ENCODE measurements at places on chromosomes 2 and 18. TPM values are rescaled to one million over a fixed set of nuclear protein-coding genes. Genes with fewer than 3 reads are reported as not detected.

Gene C2orf15
- 0.27 TPM for total RNA-seq

Gene CERKL
- not detected for total RNA-seq

Gene TBC1D8
- 27.8 TPM for total RNA-seq

- DNase-seq = no peak
Observed at GRCh38 chr2:242085941-242086621, 216.6 kb downstream of the RTP5 start.

- DNase-seq = no peak
Observed at GRCh38 chr2:173145454-173145853, 69.8 kb downstream of the MAP3K20 start.

GRCh38 chr18:32507093-32507492 is 36.4 kb upstream of the GAREM1 start:
- no peak for DNase-seq

DNA sequence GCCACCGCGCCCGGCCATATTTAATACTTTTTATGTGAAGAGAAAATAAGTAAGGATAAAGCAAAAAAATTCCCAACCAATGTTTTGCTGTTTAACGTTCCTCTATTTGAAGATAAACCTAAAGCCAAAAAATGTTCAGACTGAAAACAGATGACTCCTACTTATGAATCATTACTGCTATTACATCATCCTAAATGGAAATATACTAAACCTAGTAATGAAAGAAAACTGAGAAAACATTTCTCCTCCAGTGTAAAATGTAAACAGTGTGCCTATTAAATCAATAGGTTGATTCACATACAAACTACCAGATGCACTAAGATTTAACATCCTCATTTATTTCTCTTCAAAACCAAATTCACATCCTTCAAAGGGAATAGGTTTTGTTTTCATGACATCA is 43.5 kb downstream of the CWC22 start:
- no peak for DNase-seq
